ENCODE measurements at places on chromosomes 12 and 14. TPM values are rescaled to one million over a fixed set of nuclear protein-coding genes. Genes with fewer than 3 reads are reported as not detected.

- no peak for DNase-seq
- H3K27ac ChIP-seq = no peak overlapping the region
- no peak overlapping the region for H3K4me3 ChIP-seq
- H3K27me3 ChIP-seq = no peaks in the 10 kb centered on the region
Measured at GRCh38 chr12:80761838-80762237, 45.1 kb downstream of the MYF5 start.

The AP1G2 gene
- 276 TPM for total RNA-seq

DNA sequence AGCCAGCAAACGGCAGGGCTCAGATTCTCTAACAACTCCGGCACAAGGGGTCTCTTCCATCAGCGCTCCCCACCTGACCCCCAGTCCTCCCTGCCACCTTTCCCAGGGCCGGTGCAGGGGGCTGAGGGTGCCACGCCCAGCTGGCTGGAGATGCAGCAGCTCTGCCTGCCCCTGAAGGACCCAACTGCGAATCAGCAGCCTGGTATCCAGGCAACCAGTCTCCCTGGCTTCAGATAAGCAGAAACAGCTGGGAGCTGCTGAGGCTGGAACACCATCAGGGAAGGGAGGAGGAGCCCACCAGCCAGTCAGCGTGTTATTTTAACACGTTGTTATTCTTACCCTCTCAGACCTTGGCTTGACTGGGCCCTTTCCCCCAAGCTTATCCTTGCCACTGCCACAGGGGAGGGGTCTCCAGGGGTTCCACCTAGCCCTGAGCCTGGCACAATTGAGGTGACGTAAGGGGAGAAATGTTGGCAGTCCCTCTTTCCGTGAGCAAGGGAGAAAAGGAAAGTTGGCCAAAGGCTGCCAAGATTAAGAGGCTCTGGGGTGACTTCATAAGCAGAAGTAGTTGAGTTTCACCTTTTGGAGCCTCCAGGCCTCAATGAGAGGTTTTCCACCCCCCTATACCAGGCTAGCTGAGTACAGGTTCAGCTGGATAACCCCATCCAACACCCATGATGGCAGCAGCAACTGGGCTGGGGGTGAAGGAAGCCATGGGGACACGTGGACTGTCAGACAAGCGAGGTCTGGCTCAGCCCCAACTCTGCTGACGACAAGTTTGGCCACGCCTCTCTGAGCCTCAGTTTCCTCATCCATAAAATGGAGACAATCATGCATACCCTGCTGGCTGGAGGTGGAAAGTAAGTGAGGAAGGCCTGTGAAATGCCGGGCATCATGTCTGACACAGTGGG, 91.1 kb downstream of the IRF2BPL start:
- no peaks in the 10 kb centered on the region for H3K27me3 ChIP-seq
- no peak overlapping the region for H3K27ac ChIP-seq
- no peak for DNase-seq
- H3K36me3 ChIP-seq = no peaks in the 10 kb centered on the region
- peaks cover 14% of the 10 kb centered on the region for H3K4me1 ChIP-seq
- no peak overlapping the region for H3K4me3 ChIP-seq

The FAM181A gene
- not detected for total RNA-seq

DNA sequence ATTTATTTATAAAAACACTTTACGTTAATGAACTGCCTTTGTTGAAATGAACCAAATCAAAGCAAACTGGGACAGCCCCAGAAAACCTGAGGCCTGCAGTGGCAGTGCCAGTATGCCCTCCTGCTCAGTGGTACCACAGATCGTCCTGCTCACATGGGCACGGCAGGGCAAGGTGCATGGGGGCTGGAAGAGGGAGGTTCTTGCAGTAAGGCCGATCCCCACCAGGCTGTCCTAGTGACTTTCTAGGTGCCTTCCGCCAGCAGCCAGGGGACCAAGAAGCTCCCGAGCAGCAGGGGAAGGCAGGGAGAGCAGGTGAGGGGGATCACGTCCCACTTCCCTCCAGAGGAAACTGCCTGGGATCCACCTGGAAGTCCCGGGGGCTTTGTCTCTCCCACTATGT, 63.9 kb downstream of the TESC start:
- H3K36me3 ChIP-seq = peaks cover 17% of the 10 kb centered on the region
- no peaks in the 10 kb centered on the region for H3K27me3 ChIP-seq
- H3K27ac ChIP-seq = no peak overlapping the region
- no peak for DNase-seq
- no peak overlapping the region for H3K4me3 ChIP-seq

DNA sequence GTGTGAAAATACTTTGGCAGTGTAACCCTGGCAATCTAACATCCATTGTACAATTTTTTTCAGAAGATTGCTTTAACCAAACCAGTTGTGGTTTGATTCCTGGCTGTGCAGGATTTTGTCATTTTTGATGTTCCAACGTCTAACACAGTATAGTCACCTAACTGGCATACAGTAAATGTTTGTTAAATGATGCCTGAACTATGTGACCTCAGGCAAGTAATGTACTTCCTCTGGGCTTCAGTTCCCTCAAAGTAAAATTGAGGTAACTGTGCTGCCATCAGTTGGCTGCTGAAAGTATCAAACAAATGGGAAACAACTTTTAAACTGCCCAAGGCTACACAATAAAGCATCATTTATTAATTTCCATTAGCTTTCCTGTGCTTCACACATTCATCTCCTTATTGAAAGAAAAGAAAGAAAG, 4.3 kb downstream of the TM7SF3 start:
- H3K27ac ChIP-seq = no peak overlapping the region
- H3K36me3 ChIP-seq = peaks cover 28% of the 10 kb centered on the region
- no peaks in the 10 kb centered on the region for H3K27me3 ChIP-seq
- DNase-seq = no peak

DNA sequence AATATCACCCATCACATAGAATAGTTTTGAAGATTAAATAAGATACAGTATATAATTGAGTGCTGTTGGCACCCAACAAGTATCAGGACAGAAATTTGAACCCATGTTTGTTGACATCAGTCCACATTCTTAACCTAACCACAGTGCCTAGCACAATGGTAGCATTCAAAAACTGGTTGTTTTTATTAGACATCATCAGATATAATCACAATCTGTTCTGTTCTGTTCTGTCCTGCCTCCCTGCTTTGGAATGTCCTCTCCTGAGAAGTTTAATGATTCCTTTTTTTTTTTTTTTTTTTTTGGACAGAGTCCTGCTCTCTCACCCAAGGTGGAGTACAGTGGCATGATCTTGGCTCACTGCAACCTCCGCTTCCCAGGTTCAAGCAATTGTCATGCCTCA, 476.6 kb downstream of the RMST start:
- no peaks in the 10 kb centered on the region for H3K4me1 ChIP-seq
- no peaks in the 10 kb centered on the region for H3K27me3 ChIP-seq
- no peak overlapping the region for H3K4me3 ChIP-seq
- H3K36me3 ChIP-seq = no peaks in the 10 kb centered on the region
- no peak for DNase-seq
- no peak overlapping the region for H3K27ac ChIP-seq

DNA sequence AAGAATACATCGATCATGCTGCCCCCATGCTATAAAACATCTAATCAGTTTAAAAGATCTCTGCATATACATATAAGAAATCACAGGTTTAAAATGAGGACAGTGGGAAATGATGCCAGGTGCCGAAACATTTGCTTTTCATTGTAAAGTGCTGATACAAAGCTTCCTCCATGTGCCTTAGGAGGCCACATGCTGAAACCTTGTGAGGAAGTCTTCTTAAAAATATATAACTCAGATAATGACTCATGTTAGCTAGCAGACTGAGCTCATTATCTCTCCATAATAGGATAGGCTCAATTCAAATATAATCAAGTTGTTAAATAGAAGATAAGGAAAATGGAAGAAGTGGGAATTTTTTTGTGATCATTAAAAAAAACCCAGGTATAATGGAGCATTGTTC, 65.9 kb downstream of the RFX4 start:
- DNase-seq = no peak
- H3K27me3 ChIP-seq = peaks cover 7% of the 10 kb centered on the region
- no peaks in the 10 kb centered on the region for H3K36me3 ChIP-seq
- no peaks in the 10 kb centered on the region for H3K4me1 ChIP-seq
- no peak overlapping the region for H3K4me3 ChIP-seq

DNA sequence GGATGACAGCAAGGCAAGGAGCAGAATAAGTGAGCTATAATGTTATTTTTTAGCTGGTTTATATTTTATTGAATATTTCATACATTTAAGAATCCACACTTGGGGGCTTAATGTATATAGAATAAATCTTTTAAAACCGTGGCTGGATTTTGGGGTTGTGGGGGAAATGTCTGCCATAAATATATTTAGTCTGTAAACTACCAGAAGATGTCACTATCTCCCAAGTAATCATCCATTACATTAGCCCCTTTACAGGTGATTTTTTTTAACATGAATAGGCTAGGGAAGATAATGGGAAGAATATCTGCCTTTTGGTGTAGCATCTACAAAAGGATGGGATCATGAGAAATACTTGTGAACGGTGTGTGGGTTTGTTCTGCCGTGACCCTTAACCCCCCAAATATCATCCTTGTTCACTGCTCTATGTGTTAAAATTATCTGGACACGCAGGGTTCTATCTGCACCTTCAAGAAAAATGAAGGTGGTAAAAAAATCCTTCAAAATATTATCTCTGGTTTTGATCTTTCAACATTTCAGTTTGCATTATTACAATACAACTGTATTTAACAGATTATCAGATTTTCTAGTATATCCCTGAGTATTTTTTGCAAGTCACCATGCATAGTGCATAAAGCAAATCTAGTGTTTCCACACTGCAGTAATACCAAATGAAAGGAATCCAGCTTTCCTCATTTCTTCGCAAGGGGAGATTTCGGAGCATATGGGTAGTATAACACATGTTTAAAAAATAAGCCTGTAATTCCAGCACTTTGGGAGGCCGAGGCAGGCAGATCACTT, 8.0 kb upstream of the SLC17A8 start:
- no peaks in the 10 kb centered on the region for H3K36me3 ChIP-seq
- H3K27ac ChIP-seq = no peak overlapping the region
- peaks cover 9% of the 10 kb centered on the region for H3K27me3 ChIP-seq
- no peak overlapping the region for H3K4me3 ChIP-seq

All from activated CD8-positive, alpha-beta T cell treated with anti-CD3 and anti-CD28 coated beads, Interleukin-2, amount 10 ng/mL, durations not matched to agents 7 days and 5 days (primary cell).